Kidney capillary endothelial cell (primary cell): ENCODE measurements at places on chromosomes 3 and 15.

- no peak for DNase-seq
Observed at GRCh38 chr3:112466020-112466419, 33.3 kb downstream of the BTLA start.

- no peak for DNase-seq
Observed at GRCh38 chr15:67501177-67501835, 19.6 kb upstream of the C15orf61 start.

GRCh38 chr3:177906578-177907229 is 629.5 kb upstream of the KCNMB2 start:
- DNase-seq: no peak

GRCh38 chr3:172101107-172101506 is 61.7 kb downstream of the FNDC3B start:
- no peak for DNase-seq

GRCh38 chr3:72763751-72764440 is 84.3 kb downstream of the SHQ1 start:
- DNase-seq: no peak
